GDM1 (cell line): ENCODE measurements at places on chromosomes 5 and 9.

GRCh38 chr5:133365738-133366137 lies 246.6 kb downstream of the FSTL4 start:
- no peak for DNase-seq

GRCh38 chr5:133460172-133460758 lies 152.1 kb downstream of the FSTL4 start:
- DNase-seq = no peak

DNA sequence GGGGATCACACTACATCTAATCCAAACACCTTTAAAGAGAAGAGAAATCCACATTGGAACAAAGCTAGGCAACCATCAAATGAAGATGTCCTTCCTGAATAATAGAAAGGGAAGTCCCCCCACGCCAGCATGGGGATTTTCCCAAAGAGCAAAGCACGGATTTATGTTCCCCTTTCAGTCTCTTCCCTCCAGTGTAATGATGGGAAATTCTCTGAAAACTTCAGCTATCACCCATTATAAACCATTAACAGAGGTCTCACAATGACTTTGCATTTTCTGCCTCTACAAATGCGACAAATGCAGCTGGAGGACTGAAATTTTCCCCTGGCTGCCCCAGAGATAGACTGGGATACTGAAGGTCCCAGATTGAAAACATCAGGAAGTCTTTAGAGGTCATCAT lies 368.7 kb downstream of the EFNA5 start:
- DNase-seq = no peak

DNA sequence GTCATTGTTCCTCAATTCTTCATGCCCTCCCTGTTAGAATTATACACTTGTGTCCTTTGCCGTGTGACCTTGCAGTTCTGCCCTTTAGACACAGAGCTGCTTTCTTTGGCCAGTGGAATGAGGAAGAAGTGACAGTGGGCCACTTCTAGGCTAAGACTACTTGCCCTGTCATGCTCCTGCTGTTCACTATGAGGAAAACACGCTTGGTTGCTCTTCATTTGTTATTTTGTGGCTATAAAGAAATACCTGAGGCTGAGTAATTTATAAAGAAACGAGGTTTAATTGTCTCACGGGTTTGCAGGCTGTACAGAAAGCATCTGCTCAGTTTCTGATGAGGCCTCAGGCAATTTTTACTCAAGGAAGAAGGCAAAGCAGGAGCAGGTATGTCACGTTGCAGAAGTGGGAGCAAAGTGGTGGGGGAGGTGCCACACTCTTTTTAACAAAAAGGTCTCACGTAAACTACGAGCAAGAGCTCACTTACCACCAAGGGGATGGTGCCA lies 279.1 kb upstream of the DMAC1 start:
- no peak for DNase-seq

DNA sequence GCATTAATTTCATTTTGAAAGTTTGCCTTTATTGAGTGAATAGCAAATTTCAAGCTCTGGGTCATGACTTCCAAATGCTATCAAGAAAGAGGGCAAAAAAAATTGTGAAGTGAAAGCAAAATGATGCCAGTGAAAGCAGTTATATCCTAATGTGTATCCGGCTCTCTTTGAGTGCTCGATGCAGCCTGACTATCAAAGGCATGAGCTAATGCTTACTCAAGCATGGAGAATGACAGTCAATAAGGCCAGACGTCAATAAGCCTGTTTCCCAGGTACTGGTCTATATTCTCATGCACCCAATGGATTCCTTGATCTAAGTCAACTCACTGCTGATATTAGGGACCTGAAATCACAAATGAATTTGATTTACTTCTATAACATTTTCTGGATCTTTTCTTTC lies 435.5 kb downstream of the CAAP1 start:
- DNase-seq = no peak

DNA sequence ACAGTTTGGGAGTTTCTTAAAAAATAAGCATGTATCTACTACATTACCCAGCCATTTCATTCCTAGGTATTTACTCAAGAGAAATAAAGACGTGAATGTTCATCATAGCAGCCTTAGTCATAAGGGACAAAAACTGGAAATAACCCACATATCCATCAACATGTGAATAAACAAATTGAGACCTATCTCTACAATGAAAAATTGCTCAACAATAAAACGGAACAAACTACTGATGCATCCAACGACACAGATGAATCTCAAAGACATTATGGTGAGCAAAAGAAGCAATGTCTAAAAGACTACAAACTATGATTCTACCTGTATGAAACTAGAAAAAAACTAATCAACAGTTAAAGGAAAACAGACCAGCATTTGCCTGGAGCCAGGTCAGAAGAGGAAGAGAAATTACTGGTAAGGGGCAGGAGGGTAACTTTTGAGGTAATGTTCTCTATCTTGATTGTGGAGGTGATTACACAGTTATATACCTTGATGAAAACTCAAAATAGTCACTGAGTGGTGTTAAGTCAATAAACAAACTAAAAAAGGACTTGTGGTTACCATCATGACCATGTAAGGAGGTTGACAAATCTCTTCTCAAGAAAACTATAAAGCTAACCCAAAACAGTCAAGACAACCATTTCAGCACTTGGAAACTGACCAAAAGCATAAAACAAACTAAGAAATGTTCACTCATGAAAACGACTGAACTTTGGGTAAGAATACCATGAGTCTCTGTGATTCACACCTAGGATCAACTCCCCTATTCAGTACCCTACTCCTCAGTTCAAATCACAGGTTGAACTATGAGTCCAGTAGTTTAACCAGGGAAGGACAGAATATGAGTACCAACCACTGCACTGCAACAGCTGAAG lies 10.4 kb downstream of the UIMC1 start:
- DNase-seq = no peak

DNA sequence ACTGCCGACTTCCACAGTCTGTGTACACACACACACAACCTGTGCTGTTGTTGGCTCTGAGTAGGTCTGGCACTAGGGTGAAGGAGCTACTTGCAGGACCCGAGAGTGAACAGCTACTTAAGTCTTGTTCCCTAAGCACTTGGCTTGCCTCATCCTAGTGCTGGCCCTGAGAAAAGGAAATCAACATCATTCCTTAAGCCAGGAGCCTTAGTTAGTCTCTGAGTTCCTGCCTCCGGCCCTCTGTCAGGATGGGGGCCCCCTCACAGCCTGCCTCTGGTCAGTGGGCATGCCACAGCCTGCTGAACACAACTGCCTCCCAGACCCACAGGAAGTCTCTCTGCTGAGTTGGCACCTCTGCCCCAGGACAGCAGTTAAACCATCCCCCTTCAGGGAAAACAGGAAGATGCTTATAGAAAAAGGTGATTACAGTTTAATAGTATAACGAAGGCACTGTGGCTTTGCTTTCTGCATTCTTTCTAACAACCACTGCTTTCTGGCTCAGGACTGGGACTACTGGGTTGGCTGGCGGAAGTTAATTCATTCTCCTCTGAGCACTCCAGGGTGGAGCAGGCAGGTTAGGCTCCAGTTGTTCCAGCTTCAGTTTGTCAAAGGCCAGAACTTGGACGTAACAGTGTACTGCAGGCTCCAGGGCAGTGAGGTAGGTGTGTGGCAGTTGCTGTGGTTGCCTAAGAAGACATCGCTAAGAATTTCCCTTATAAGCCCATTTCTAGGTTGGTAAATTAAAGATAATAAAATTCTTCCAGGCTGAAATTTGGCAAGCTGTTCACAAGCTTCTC lies 2.8 kb downstream of the MAMDC2 start:
- DNase-seq = peak; percentile 41

GRCh38 chr5:176629853-176630680 lies at the start of the genes EIF4E1B and SNCB:
Gene EIF4E1B, plus strand, starts transcription at chr5:176630675. Its CDS starts 12,113 bp downstream, at chr5:176642788.
Gene SNCB, minus strand, starts transcription at chr5:176630534. Its CDS starts 880 bp downstream, at chr5:176629654.
- DNase-seq = no peak

DNA sequence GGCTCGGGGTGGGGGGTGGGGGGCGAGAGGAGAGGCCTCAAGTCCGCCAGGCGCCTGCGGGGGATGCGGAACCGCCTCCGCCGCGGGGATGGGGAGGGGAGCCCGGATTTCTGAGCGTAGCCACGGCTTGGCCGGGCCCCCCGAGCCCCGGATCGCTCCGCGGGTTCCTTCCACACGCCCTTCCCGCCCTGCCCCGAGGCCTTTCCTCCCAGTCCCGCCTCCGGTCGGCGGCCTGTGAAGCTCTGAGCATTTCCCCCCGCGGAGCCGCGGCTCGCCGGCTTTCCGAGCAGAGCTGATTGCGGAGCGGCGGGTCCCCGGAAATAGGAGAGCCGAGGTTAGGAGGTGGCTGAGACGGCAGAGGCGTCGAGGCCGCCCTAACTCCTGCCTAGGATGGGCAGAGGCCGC lies 6.1 kb downstream of the IRX4 start:
- DNase-seq = no peak

GRCh38 chr5:175809531-175810121 lies 61.8 kb upstream of the CPLX2 start:
- DNase-seq = no peak

DNA sequence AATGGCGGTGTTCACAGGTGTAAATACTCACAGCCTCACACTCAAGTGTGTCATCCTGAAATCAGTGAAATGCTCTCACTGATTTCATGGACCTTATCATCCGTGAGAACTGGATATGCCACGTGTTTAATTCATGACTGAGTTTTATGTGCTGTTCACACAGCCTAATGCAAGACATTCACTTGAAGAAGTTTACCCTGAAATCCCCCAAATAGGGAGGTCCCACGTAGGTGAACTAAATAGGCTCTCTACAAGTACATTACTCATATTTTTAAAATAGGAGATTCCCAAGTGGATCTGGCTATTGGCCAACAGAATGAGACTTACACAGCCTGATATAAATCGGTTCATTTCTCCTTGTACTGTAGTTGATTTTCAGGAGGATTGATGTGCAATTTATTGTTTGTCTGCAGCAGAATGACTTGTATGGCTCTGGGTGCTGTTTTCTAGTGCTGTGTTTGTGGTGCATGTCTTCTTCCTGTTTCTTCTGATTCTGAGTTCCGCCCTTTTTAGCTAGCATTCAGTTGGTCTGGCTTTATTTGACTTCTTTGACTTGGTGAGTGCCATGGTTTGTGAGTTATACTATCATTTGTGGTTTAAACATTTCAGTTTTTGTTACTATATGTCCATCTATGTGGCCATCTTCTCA lies 25.1 kb downstream of the TRIO start:
- DNase-seq = no peak

- no peak for DNase-seq
Measured at GRCh38 chr5:16580382-16580781, 36.4 kb downstream of the RETREG1 start.
